Posterior vena cava (tissue), 2 donors: ENCODE measurements at places on chromosomes 5 and 9.

GRCh38 chr9:8717146-8717545, 917.6 kb upstream of the DMAC1 start:
- no peak for DNase-seq

- DNase-seq: no peak
These were observed 3.2 kb upstream of the HMGCS1 start for GRCh38 chr5:43316421-43316820.

DNA sequence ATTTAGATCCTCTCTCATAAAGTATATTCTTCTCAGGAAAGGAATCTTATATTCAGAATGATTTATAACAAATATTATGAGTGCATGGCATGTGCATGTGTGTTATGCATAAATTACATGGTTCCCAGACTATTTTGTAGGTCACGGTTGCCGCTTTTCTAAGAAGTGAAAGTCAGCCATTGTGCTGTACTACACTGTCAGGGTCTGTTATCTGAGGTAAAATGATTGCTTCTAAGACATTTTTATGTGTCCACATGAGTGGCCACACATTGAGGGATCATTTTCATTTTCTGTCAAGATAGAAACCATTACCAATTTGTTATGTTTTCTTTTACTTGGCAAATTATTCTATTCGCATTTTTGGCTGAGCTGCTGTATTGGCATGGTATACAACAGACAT, 210.8 kb downstream of the CWC27 start:
- no peak for DNase-seq

- DNase-seq: peak; percentile 32
These were observed 76.7 kb upstream of the UNC5A start for GRCh38 chr5:176733406-176734262.

GRCh38 chr9:9750719-9751118, 862.1 kb downstream of the PTPRD start:
- no peak for DNase-seq

- DNase-seq: no peak
These were observed 209.3 kb upstream of the PPP1R2B start for GRCh38 chr5:156640691-156641241.

DNA sequence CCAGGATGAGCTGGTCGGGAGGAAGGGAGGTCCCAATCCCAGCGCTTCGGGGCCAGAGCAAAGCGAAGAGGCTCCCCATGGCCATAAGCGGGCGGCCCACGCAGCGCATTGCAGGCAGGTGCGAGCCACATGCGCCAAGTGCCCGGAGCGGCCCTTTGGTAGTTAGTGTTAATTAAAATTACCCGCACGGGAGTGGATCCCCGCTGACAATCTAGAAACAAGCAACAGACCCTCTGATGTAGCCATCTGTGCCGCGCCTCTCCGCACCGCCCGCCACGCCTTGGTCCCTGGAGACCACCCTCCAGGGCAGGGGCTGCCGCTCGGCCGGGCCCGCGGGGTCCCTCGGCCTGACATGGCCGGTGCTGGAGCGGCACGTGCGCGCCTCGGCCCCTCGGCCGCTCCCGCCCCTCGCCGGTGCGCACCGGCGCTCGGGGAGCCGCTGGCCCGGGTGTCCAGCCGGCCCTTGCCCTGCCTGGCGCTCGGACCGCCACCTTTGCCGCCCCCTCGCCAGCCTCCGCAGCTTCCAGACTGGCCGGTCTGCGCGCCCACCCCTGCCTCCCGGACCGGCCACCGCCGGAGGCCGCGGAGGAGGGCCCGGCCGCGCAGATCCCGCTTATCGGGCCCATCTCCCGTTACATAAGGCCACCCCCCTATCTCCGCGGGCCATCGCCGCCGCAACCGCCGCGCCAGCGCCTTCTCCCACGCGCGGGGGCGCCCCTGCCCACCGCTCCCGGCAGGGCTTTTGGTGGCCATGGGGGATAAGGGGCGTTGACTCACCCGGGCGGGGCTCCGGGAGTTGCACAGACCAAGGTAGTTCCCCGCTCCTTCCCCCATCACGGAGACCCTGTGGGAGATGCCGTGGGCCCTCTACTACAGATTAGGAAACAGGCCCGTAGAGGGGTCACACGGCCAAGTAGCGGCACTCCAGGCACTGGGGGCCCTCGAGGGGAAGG, 1.9 kb upstream of the IL13 start:
- no peak for DNase-seq

- no peak for DNase-seq
These were observed 17.9 kb upstream of the SPIN1 start for GRCh38 chr9:88370346-88370745.

- no peak for DNase-seq
These were observed 1.7 kb upstream of the SLC34A1 start for GRCh38 chr5:177382423-177383029.

DNA sequence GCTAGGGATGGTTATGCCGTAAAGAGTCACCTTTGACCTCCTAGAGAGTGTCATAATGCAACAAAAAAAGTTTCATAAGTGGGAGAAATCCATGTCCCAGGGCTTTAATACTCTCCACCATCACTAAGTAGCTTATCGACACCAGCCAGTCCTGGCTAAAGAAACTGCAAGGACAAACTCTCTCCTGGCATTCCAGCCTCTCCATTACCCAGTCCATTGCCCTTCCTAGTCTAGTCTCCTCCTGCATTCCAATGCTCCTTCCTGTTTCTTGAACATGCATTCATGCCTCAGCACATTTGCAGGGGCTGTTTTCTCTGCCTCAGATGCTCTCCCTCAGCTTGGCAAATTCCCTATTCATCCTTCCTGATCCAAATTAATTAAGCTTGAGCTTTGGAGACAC, 364.1 kb downstream of the BRINP1 start:
- no peak for DNase-seq

DNA sequence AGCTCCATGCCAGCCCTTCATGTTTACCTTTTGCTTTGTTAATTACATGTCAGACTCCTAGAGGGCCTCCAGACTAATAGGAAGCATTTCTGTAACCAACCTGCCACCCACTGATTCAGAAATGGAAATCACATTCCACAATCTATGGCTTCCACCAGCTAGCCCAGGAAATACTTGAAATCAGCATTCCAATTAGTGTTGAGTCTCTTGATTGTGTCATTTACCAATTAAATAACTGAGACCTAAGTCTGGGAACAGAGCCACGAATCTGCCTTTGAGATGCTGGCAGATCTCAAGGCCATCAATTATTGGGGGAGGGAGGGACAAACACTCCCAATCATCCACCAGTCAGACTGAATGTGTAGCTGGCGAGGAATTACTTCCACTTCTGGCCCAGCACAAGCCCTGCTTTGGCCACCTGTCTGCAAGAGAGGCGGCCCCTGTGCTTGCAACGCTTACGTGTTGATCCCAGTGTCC, 27.4 kb upstream of the SAP30L start:
- no peak for DNase-seq

- peak; percentile 85 for DNase-seq
These were observed 66.7 kb downstream of the SIL1 start for GRCh38 chr5:139131465-139131864.

GRCh38 chr9:33125461-33125860, 41.7 kb downstream of the B4GALT1 start:
- peak; percentile 61 for DNase-seq

DNA sequence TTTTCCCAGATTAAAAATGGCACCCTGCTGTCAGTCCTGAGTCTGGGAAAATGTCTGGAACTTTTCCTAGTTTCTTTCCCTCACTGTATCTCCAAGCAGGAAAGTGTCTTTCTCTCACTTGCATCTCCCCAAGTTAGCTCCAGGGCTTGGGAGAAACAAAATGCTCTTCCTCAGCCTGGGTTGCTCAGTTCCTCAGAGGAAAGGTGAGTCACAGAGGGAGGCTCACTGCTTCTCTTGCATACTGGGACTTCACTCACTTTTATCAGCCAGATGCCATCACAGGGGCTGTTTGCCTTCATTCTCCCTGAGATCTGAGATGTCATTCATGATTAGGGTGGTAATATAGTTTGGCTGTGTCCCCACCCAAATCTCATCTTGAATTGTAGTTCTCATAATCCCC, 519.9 kb downstream of the SEMA5A start:
- DNase-seq: no peak

DNA sequence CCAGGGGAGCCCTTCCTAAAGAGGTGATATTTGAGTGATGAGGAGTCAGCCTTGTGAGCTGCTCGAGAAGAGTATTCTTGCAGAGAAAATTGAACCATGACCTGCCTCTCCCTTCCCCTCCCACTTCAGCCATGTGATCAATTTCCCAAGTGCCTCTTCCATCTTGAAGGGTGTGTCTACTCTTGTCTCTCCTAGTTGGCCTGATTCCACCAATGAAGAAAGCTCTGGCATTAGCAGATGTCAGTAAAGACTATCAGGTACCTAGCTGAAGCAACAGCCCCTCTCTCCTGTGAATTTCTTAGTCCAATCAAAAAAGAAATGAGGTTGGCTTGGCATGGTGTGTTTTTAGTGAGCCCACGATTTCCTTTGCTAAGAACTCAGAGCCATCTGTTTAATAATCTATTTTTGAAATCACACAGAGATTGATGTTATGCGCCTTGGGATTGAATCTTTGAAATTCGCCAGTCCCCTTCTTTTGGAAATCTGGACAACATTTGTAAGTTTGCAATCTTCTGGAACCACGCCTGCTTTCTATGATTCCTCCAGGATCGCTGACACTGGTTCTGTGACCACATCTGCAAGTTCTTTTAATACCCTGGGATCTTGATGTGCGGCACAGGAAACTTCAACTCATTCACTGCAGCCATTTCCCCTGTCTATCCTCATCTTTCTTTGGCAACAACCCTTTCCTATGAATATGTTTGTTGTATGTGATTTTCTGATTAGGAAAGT, 404.6 kb downstream of the DMRT2 start:
- DNase-seq: no peak

DNA sequence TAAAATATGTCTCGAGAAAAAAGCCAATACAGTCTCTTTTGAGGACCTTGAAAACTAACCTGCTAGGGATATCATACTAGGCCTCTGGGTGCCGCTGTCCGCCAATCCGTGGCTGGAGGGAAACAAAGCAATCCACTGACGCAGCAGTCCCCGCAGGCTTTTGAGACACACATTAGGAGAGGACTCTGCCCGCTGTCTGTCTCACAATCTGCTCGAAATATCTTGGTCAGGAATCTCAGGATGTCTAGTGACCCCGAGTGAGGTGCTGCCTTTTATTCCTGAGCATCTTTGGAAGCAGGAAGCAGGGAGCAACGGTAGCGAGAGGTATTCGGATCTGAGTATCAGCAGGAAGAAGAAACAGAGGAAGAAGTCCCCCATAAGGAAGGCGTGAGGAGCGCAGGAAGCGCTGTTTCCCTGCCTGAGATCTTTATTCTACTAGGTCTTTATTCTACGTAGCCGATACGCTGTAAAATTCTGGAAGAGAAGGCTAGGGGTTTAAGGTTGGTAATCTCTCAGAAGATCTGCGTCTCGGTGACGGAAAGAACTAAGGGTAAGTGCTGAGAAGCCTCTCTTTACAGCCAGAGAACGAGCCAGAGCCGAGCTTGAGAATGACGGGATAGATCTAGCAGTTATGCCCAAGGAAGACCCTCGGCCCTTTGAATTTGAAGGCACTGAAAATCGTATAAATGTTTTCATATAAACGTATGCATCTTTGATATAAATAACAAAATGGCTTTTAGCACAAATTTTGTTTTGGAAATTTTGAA, 4.0 kb upstream of the PCDHGA1 start:
- peak; percentile 86 for DNase-seq

- no peak for DNase-seq
These were observed 55.2 kb downstream of the HSPA4 start for GRCh38 chr5:133106761-133107572.

DNA sequence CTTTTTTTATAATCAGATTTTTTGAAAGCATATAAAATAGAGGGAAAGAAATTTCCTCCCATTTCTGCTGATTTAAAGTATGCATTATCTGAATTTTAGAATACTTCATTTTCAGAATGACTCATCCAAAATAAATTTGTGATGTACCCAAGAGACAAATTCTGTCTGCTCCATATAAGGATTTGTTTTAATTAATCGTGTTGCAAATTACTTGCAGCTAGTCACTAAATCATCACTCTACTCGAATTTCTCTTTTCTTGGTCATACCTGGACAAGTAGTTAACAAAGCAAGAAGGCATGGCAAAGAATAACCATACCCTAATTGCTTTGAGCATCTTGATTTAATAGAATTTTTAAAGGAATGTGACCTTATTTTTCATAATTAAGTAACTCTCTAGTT, 284.1 kb upstream of the GRAMD2B start:
- no peak for DNase-seq

DNA sequence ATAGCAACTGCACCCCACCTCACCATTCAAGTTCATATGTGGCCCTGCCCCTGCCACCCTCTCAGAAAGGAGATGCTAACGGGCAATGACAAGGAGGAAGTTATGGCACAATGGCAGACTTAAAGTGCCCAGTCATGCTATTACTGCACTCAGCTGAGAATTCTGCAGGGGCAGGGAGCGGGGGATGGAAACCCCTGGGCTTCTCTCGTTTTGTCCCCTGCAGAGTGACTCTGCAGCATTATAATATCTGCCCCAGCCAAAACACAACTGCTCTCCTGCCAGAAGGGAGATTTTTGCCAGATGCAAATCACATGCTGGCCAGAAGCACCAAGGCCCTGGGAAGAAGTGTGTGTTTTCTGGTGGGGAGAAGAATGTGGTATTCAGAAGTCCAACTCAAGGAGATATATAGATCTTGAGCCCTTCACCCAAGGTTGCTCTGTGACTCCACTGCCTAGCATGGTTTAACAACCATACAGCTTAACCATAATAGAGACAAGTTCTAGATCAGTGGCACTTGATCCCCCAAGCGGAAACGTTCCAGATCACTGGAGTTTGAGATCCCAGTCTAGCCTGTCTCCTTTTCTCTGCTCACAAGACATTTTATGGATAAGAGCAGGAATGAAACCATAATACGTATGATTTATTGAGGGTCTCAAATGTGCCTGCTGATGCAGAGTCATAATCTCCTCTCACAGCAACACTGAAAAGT, 207.0 kb upstream of the MAP3K1 start:
- peak; percentile 80 for DNase-seq

- DNase-seq: no peak
These were observed 626.7 kb upstream of the ADAMTS16 start for GRCh38 chr5:4513381-4513780.

GRCh38 chr9:98255061-98255577, 330 bp downstream of the TBC1D2 start:
- DNase-seq: peak; percentile 80

DNA sequence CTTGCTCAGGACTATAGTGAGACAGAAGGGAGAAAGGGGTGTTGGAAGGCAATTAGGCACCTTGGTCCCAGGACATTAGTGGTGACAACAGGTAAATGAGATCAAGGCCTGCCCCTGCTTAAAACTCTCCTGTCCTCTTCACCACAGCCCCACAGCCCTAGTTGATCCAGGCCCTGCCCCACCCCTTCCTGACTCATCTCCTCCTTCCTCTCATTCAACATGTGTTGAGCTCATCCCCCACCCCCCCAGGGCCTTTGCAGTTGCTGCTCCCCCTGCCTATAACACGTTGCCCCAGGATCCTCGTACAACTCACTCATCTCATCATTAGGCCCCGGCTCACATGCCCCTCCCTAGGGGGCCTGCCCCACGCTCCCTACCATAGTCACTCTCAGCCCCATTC, 66.8 kb downstream of the TSPAN17 start:
- DNase-seq: no peak

- DNase-seq: peak; percentile 93
These were observed at the start of gene DOCK8 for GRCh38 chr9:214648-215493. TSS of gene DOCK8 (plus strand) at chr9:214865. CDS start at chr9:214977, 112 bp downstream.
